ENCODE measurements at places on chromosomes 7 and 10. TPM values are rescaled to one million over a fixed set of nuclear protein-coding genes. Genes with fewer than 3 reads are reported as not detected.

- H3K27me3 ChIP-seq: no peaks in the 10 kb centered on the region
- ATAC-seq: no peak
- peak overlapping the region; percentile 60 for H3K27ac ChIP-seq
- H3K4me1 ChIP-seq: no peaks in the 10 kb centered on the region
- no peaks in the 10 kb centered on the region for H3K36me3 ChIP-seq
- H3K4me3 ChIP-seq: no peak overlapping the region
Observed at GRCh38 chr7:47239034-47239433, 342.9 kb downstream of the TNS3 start.

GRCh38 chr7:28747404-28747803 lies 210.7 kb downstream of the TRIL start:
- H3K36me3 ChIP-seq: no peaks in the 10 kb centered on the region
- H3K4me3 ChIP-seq: no peak overlapping the region
- H3K27me3 ChIP-seq: no peaks in the 10 kb centered on the region
- peaks cover 8% of the 10 kb centered on the region for H3K4me1 ChIP-seq
- peak overlapping the region; percentile 15 for H3K27ac ChIP-seq
- ATAC-seq: no peak

PDGFA gene
- total RNA-seq: 162 TPM

GRCh38 chr10:117896517-117896916 lies 150.2 kb downstream of the RAB11FIP2 start:
- H3K4me1 ChIP-seq: no peaks in the 10 kb centered on the region
- no peak overlapping the region for H3K4me3 ChIP-seq
- H3K36me3 ChIP-seq: no peaks in the 10 kb centered on the region

GRCh38 chr10:23886355-23886754 lies 322.6 kb upstream of the KIAA1217 start:
- no peak overlapping the region for H3K27ac ChIP-seq
- H3K4me1 ChIP-seq: no peaks in the 10 kb centered on the region
- no peaks in the 10 kb centered on the region for H3K27me3 ChIP-seq
- no peak overlapping the region for H3K4me3 ChIP-seq
- no peaks in the 10 kb centered on the region for H3K36me3 ChIP-seq
- ATAC-seq: no peak

GRCh38 chr7:6026820-6027311 lies 4.3 kb upstream of the ANKRD61 start:
- peak overlapping the region; percentile 25 for H3K4me3 ChIP-seq
- H3K4me1 ChIP-seq: no peaks in the 10 kb centered on the region
- peak; percentile 42 for ATAC-seq
- H3K36me3 ChIP-seq: peaks cover 98% of the 10 kb centered on the region
- H3K27ac ChIP-seq: peak overlapping the region; percentile 58

PPP1R17 gene
- total RNA-seq: not detected

DNA sequence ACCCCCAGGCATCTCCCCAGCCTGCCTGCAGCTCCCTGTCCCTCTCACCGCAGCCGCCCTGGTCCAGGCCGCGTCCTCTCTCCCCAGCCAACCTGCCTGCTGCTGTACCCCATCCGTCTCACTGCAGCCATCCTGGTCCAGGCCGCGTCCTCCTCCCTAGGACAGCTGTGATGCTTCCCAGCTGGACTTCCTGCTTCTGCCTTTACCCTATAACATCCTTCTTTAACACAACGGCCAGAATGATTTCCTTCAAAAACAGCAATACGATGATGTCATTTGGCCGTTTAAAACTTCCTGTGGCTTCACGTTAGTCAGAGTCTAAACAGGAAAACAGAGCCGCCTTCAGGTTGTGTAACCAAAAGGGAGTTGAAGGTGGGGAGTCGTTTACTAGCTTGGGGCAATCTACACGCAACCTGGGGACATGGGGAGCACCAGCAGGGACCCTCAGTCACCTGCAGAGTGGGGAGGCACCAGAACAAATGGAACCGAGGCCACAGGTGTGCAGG lies 32.2 kb upstream of the ZFAND2A start:
- peaks cover 87% of the 10 kb centered on the region for H3K27me3 ChIP-seq
- H3K4me1 ChIP-seq: no peaks in the 10 kb centered on the region
- no peak overlapping the region for H3K27ac ChIP-seq
- H3K4me3 ChIP-seq: no peak overlapping the region
- no peaks in the 10 kb centered on the region for H3K36me3 ChIP-seq

- no peak overlapping the region for H3K4me3 ChIP-seq
- no peak overlapping the region for H3K27ac ChIP-seq
- peaks cover under 1% of the 10 kb centered on the region for H3K27me3 ChIP-seq
- no peak for ATAC-seq
- H3K36me3 ChIP-seq: no peaks in the 10 kb centered on the region
Observed at GRCh38 chr10:964988-965417, 23.2 kb upstream of the GTPBP4 start.

RNF133 gene
- total RNA-seq: 14.0 TPM

GRCh38 chr10:72782649-72783330 lies 90.8 kb downstream of the MCU start:
- no peaks in the 10 kb centered on the region for H3K36me3 ChIP-seq
- H3K4me3 ChIP-seq: no peak overlapping the region
- H3K4me1 ChIP-seq: peaks cover 18% of the 10 kb centered on the region
- H3K27ac ChIP-seq: no peak overlapping the region

- no peak for ATAC-seq
- no peaks in the 10 kb centered on the region for H3K4me1 ChIP-seq
- no peak overlapping the region for H3K27ac ChIP-seq
- H3K36me3 ChIP-seq: no peaks in the 10 kb centered on the region
- no peak overlapping the region for H3K4me3 ChIP-seq
Observed at GRCh38 chr7:51592842-51593599, 276.4 kb upstream of the COBL start.

DNA sequence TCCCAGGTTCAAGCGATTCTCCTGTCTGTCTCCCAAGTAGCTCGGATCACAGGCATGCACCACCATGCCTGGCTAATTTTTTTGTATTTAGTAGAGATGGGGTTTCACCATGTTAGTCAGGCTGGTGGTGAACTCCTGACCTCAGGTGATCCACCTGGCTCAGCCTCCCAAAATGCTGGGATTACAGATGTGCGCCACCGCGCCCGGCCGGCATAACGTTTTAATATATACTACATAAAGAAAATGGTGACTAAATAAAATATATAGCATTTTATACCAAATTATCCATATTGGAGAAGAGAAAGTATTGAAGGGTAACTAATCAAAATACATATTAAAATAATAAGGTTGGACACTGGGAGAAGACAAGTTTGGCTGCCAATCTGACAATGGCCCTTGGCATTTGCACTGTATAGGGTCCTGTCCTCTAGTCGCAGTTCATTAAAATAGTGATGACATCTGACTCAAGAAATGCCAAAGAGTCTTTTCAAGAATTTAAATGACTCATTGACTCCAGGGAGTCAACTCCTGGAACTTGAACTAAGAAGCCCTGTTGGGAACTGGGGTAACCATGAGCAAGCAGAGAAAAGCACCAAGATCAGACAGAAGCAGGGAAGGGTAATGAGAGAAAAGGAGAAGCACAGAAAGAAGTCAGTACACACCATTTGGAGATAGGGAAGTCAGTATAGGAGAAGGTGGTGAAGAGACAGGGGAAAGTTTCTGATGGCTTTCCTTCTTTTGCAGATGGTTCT lies 91.1 kb downstream of the CH25H start:
- no peaks in the 10 kb centered on the region for H3K27me3 ChIP-seq
- no peaks in the 10 kb centered on the region for H3K36me3 ChIP-seq
- peak; percentile 34 for ATAC-seq
- H3K4me3 ChIP-seq: no peak overlapping the region

DNA sequence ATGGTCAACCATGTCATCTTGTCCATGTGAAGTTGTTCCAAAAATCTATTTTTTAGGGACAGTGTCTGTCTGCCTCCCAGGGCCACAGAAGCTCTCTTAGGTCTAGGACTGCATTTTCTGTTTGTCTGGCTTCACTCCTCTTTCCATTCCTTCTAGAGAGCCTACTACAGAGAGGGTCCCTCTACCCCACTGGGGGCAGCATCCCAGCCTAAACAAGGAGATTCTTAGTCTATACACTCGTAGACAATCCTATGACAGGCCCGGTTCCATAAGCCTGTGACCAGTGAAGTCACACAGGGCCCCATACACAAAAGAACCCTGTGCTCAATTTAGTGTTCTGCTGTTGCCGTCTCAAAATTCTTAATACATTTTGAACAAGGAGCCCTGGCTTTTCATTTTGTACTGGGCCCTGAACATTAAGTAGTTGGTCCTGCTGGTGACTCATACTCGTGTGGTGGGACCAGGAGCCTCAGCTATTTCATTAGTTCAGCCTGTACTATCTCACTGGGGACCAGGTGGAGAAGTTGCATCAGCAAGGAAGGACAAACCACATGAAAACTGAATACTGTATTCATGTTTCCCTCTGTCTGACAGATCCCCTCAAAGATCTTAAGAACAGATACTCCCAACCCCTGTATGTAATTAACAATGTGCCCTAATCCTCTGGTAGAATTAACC lies 23.5 kb upstream of the FAM180A start:
- H3K27me3 ChIP-seq: peaks cover 3% of the 10 kb centered on the region
- H3K4me1 ChIP-seq: peaks cover 8% of the 10 kb centered on the region
- H3K27ac ChIP-seq: no peak overlapping the region
- peak; percentile 71 for ATAC-seq
- H3K36me3 ChIP-seq: no peaks in the 10 kb centered on the region

VGF gene
- not detected for total RNA-seq

- H3K4me3 ChIP-seq: no peak overlapping the region
- H3K27ac ChIP-seq: no peak overlapping the region
- H3K27me3 ChIP-seq: no peaks in the 10 kb centered on the region
- no peak for ATAC-seq
- no peaks in the 10 kb centered on the region for H3K36me3 ChIP-seq
- peaks cover under 1% of the 10 kb centered on the region for H3K4me1 ChIP-seq
Observed at GRCh38 chr10:4720463-4720862, 105.5 kb upstream of the AKR1E2 start.

DNA sequence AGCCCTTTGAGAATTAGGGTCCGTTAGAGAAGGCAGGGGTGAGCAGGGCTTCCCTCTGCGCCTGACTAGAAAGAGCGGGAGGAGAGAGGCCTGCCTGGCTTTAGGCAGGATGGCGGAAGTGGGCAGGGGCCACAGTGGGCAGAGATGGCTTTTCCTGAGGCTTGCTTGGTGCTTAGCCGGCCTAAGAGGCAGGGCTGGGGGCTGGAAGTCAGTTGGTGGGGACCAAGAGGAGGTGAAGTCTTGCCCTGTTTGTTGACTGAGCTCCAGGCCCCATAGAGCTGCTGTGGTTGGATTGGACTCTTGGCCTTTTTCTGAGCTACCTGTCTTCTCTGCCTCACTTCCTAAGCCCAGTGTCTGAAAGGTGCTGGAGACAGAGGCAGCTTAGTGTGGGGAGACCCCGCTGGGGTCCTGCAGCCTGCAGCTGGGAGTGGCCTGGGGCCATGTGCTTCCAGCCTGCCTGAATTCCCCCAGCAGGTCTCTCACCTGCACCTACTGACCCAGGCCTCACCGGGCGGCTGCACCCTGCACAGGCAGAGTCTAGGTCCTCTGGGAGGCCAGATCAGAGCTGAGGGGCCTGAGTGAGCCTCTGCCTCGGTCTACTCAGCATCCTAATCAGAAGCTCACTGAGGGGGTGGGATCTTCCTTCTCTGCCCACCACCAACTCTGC lies 4.8 kb downstream of the FAM241B start:
- no peak overlapping the region for H3K27ac ChIP-seq
- H3K4me3 ChIP-seq: no peak overlapping the region
- ATAC-seq: no peak
- peaks cover 17% of the 10 kb centered on the region for H3K4me1 ChIP-seq
- peaks cover 25% of the 10 kb centered on the region for H3K36me3 ChIP-seq

AS3MT gene
- total RNA-seq: 8.1 TPM

DNA sequence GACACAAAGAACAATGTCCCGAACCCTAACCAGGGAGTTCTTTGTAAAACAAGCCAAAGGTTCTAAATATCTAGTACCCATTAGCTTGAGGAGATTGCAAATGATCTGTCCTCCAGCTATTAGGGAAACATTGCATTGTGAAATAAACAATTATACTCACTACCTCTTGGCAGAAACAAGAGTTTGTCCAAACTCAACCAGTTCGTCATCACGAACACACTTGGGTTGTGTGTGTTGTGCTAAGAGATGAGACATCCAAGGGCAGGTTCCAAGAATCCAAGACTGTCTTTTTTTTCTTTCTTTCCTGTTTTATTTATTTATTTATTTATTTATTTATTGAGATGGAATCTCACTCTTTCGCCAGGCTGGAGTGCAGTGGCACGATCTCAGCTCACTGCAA lies 793.1 kb upstream of the AUTS2 start:
- no peaks in the 10 kb centered on the region for H3K4me1 ChIP-seq
- H3K4me3 ChIP-seq: no peak overlapping the region
- H3K27me3 ChIP-seq: no peaks in the 10 kb centered on the region
- no peaks in the 10 kb centered on the region for H3K36me3 ChIP-seq

DNA sequence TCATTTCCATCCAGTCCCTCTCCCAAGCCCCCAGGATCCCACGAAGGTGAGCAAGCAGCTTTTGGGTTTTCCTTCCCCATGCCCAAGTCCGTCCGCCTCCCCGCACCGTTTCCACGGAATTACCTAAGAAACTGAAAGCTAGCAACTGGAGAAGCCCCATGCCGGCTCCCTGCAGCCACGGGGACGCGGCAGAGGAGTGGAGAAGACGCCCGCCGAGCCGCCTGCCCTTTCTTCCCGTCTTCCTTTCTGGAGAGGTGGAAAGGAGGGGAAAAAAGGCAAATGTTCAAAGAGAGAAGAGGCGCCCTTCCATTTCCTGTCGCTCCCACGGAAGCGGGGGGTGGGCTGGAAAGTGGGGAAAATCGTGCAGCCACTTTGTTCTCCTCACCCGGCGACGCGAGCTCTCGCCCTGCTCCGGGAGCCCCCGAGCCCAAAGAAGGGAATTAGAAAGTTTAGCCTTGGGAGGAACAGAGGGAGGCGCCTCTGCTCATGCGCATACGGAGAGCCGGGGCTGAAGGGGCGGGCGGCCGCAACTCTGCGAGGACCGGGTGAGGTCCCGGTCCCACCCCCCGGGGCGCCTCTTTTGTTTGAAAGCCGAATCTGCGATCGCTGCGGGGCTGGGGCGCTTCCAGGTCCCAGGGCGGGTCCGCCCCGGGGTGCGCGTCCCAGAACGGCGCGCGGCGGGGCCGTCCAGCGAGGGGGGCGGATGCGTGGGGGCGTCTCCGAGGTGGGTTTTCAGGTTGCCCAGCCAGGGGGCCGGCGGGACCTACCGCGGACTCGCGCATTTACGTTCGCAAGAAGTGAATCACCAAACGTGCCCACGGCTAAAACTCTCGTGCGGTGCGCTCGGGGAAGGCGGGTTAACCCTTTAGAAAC lies at the start of gene LAMB1:
LAMB1 (minus strand) TSS at position 436 of the 873 bp plus-strand sequence; CDS start at position 160, 276 bp downstream.
- peak; percentile 79 for ATAC-seq
- no peaks in the 10 kb centered on the region for H3K4me1 ChIP-seq
- peak within 1 kb of the TSS; percentile 67 for H3K4me3 ChIP-seq
- H3K27ac ChIP-seq: peak within 1 kb of the TSS; percentile 90
- H3K36me3 ChIP-seq: peaks cover 2% of the 10 kb centered on the region
- no peaks in the 10 kb centered on the region for H3K27me3 ChIP-seq

DNA sequence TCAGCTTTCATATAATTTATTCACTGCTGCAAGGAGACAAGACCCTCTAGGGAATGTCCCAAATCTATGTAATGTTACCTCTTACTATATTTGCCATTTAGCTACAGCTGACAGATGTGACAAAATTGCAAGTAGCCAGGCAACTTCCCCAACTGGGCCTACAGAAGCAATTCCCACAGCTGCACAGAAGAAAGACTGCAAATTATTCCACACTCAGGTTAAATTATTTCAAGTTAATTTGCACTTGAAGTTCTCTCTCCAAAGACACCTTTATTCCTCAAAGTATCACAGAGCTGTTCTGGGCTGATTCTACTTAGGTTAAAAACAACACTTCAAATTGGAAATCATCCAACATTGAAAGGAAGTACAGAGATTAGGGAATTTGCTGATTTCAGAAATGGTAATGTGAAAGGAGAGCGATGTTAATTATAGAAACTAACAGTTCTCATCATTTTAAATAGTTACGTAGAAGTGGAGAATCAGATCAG lies 133.6 kb downstream of the THSD7A start:
- H3K36me3 ChIP-seq: no peaks in the 10 kb centered on the region
- no peak for ATAC-seq
- H3K4me1 ChIP-seq: no peaks in the 10 kb centered on the region
- H3K4me3 ChIP-seq: no peak overlapping the region
- H3K27ac ChIP-seq: no peak overlapping the region

FKBP6 gene
- total RNA-seq: not detected

Measured in gastroesophageal sphincter (tissue), 4 donors.